ENCODE measurements at places on chromosomes 13 and 19. TPM values are rescaled to one million over a fixed set of nuclear protein-coding genes. Genes with fewer than 3 reads are reported as not detected.

Gene IGFL4
- total RNA-seq: not detected

Gene KPTN
- total RNA-seq: 9.5 TPM

Gene MADCAM1
- 0.53 TPM for total RNA-seq

Gene GPR12
- total RNA-seq: not detected

Gene SLC7A9
- 0.17 TPM for total RNA-seq

Gene C1QTNF9B
- not detected for total RNA-seq
